NCI-H1417 (cell line): ENCODE measurements at places on chromosomes 1 and 21.

DNA sequence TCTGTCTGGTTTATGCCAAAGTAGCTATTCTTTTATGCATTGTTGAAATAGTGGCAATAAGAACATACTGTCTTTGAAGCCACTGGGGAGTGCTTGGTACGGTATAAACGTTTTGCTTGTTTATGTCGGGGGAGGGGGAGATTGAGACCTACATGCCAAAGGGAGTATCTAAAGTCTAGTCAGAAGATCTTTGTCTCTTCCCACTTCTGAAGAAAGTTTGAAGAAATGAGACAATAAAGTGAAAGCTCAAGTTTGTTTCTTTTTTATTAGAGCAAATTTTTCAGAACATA is 6.8 kb downstream of the AKIRIN1 start:
- no peak for DNase-seq

GRCh38 chr1:113905435-113905861 is 322 bp downstream of the DCLRE1B start:
- no peak for DNase-seq

- peak; percentile 91 for DNase-seq
Observed at GRCh38 chr1:174998569-174999215, 1.1 kb upstream of the CACYBP start.

- no peak for DNase-seq
Observed at GRCh38 chr1:113242481-113242880, 147.8 kb upstream of the MAGI3 start.

DNA sequence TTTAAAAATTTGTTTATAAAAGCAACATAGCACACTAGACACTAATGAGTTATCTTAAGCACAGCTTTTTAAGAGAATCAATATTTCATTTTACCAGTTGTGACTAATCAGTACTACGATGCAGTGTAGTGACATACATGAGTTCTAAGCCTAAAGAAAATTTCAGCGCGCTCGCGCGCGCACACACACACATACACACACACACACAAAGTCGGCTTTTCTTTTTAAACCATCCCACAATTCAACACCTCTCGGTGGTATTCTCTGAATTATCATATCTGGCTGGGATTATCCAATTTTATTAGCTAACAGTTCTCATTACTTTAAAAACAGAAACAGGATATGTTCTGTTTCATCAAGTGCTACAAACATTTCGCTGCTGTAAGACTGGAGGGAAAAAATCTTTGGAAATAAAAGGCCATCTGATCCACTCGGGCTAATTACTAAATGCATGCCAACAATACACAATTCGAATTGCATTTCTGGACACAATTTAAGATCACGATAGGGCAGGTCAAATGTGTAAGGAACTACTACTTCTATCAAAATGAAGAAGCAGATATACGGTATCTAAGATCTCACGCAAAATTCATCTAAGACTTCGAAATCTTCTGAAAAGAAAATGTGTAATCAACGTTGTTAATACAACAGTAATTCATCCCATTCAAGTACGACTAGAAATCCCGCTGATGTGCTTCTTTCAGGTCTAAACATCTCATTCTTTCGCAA is 1.2 kb downstream of the TUT4 start:
- DNase-seq, result peak; percentile 6

DNA sequence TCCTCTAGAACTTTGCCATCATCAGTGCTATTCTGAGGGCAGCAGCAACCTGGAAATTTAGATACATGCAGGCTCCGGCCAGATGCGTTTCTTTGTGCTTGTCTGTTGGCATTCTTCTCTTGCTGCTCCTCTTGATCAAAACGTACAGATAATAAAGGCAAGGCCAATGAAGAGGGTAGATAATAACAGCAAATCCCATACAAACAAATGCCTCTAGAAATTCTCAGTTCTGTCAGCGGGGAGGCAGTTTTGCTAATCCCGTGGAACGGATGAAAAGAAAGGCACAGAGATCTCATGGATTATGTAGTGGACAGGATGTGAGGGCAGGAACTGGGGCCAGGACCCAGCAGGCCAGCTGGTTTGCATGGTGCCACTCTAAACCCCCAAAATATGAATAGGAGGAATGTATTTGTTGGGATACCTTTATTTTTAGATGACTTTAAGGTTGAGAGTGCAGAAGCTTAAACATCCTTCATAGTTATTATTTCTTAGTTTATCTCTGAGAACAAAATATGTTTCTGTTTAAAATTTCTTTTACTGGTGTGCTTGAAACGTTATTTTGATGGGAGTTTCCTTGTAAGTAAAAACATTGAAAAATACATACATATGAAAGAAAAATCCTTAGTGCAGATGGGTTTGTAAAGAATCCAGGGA is 1.5 kb downstream of the ITSN1 start:
- DNase-seq, result peak; percentile 52

- DNase-seq, result no peak
Observed at GRCh38 chr21:35508139-35508888, 459.2 kb upstream of the RUNX1 start.

DNA sequence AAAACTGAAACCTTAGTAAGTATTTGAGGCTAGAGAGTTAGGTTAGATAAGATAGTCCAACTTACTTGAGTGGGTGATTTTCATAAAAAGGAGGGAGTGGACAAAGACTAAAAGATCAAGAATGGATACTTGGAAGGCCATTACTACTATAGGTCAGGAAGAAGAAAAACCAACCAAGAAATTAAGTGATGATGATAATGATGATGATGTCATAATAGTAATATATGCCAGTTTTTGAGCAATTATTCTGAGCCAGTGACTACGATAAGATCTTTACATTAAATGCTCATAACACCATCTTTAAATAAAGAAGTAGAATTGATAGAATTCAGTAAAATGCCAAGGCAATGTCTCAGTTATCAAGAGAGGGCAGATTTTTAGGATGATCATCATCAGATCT is 430.7 kb upstream of the ADAMTS5 start:
- no peak for DNase-seq

GRCh38 chr1:246092136-246092535 is 414.9 kb downstream of the SMYD3 start:
- no peak for DNase-seq

DNA sequence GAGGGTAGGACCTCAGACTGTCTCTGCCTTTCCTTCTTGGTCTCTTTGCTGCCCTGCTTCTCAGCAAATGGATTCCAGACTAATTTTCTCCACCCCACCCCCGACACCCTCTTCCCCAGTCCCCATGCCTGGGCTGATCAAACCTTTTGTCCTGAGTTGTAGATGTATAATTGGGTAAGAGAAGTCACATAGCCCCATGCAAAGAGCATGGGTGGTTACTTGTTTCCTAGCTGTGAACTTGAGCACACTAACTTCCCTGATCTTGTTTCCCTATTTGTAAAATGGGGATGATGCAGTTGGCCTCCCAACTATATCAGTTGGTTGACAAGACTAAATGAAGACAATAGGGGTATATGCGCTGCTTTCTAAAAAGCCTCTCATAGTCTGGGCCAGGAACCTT is 9.2 kb downstream of the PADI6 start:
- no peak for DNase-seq

GRCh38 chr1:150178548-150178947 is 28.8 kb downstream of the PLEKHO1 start:
- DNase-seq, result no peak

GRCh38 chr21:36093512-36093911 is 23.7 kb downstream of the CBR1 start:
- DNase-seq, result no peak

GRCh38 chr21:37032877-37033471 is 26.5 kb downstream of the RIPPLY3 start:
- no peak for DNase-seq

DNA sequence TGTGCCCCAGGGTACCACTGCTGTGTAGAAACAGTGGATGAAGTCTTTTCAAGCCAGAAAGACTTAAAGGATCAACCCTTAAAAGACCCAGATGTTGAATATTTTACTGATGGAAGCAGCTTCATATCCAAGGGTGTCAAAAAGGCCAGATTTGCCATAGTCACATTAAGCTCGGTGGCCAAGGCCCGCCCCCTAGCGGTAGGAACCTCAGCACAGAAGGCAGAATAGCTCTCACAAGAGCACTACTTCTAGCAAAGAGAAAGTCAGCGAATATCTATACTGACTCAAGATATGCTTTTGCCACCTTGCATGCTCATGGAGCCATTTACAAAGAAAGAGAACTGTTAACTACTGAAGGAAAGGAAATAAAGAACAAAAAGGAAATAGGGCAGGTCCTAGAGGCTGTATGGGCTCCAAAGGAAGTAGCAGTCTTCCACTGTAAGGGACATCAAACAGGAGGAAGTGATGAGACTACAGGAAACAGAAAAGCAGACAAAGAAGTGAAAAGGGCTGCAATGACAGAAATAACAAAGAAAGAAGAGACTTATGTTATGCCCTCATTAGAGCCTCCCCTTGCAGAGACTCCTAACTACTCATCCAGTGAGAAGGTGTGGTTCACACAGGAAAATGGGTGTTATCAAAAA is 90.5 kb downstream of the LIPI start:
- DNase-seq, result peak; percentile 55

- DNase-seq, result no peak
Observed at GRCh38 chr1:234942879-234943506, 185.6 kb downstream of the TOMM20 start.

GRCh38 chr1:34625521-34626015 is 129.3 kb upstream of the GJB5 start:
- DNase-seq, result no peak

DNA sequence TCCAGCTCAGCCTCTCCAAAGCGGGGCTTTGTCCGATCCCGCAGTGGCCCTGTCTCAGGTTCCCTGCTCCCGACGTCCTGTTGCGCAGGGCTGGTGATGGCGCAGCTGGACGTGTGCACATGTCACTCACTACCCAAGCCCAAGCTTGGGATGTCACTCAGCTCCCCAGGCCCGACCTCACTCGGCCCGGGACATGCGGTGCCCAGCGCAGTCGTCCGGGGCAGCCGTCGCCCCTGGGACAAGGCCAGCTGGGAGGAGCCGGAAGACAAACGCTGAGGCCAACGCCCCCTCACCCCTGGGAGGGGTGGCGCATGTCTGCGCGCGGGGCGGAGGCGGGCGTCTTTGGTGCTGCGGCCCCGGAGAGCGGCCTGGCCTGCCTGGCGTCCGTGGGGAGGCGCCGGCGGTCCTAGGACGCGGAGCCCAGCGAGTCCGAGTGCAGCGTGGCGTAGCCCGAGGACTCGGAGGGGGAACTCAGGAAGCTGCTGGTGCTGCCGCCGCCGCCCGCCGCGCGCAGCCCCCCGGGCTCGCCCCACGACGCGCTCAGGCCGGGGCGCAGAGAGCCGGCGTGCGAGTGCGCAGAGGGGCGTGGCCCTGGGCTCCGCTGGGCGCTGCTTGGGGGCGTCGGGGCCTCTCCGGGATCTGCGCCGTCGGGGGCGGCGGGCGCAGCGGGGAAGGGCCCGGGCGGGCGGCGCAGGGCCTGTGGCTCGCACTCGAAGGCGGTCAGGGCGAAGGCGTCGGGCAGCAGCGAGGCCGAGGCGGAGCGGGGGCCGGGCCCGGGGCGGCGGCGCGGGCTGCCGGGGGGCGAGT is 5.2 kb downstream of the HES3 start:
- no peak for DNase-seq

DNA sequence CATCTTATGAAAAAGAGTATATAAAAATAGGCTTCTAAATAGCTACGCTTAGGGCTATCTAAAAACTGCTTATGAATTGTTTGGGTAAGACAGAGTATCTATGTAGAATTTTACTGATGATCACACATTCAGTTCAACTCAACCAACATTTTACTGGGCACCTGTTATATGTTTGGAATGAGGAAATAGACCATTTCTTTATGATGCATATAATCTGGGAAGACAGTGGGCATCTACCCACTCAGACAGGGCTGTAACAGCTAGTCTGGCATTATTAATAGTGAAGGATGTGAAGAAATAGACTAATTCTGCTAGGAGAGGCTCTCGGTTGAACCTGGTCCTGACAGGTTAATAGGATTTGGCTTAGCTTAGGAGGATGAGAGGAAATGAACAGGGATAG is 56.9 kb downstream of the TIAM1 start:
- no peak for DNase-seq

DNA sequence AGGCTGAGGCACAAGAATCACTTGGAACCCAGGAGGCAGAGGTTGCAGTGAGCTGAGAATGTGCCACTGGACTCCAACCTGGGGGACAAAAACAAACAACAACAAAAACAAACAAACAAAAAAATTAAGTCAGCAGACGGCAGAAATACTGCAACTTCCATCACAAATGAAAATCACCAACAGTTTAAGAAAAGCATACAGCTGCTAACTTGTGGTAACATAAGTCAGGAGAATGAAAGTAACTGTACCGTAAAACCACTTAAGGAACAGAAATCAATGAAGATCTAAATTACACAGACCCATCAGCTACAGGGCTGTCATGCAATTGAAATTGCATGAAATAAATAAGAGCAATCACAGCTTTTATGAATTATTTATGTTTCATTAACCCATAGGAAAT is 25.0 kb downstream of the MCOLN2 start:
- DNase-seq, result no peak

- no peak for DNase-seq
Observed at GRCh38 chr1:172292840-172293239, 127.6 kb upstream of the C1orf105 start.

- DNase-seq, result no peak
Observed at GRCh38 chr1:203663821-203664220, 37.2 kb downstream of the ATP2B4 start.

GRCh38 chr1:42852608-42852980 is 6.2 kb downstream of the ZNF691 start:
- no peak for DNase-seq

DNA sequence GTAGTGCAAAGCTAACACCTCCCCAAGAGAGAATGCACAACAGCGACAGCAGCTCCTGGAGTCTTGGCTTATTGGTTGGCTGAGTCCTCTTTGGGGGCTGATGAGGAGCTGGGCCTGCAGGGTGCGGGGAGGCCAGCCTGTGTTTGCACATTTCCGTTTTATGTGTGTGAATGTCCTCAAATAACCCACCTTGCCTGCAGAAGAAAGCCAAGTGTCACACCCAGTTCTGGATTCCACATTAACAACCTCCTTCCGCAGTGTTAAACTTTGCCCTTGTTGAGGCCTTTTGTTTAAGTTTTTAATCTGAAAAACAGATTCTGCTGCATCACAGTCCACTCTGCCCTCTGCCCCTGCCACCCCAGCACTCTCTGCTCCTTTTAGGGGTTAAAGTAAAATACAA is 274.5 kb downstream of the TM2D1 start:
- no peak for DNase-seq

DNA sequence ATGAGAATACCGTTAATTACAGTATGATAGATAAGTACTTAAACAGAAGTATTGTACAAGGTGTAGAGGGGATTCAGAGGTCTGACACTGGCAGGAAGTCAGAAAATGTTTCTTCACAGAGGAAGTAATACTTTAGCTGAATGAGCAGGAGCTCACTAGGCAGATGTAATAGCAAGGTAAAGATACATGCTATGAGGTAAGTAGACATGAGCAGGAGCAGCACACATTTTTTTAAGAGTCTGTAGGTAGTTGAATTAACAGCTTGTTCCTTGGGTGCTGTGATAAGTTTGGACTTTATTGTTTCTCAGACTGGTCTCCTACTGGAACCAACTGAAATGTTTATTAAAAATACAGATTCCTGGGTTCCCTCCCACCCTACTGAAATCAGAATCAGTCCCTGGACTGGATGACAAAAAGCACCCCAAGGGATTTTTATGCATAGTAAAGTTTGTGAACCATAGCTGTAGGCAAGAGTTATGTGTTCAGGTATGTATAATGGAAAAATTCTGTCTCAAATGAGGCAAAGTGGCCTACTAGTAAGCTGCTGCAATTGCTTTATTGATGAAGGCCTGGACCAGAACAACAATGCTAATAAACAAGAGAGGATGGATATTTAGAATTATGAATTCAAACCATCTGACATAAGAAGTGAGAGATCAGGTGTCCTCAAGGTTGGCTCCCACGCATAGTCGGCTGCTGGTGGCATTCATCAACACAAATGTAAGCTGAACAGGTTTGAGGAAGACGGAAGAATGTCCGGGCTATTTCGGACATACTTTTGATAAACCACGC is 902 bp downstream of the AP4B1 start:
- no peak for DNase-seq

- DNase-seq, result no peak
Observed at GRCh38 chr1:76314730-76315129, 240.2 kb downstream of the ST6GALNAC3 start.
